ENCODE measurements at places on chromosomes 1 and 21.

- no peak for DNase-seq
Observed at GRCh38 chr1:40620586-40621210, 44.8 kb downstream of the RIMS3 start.

DNA sequence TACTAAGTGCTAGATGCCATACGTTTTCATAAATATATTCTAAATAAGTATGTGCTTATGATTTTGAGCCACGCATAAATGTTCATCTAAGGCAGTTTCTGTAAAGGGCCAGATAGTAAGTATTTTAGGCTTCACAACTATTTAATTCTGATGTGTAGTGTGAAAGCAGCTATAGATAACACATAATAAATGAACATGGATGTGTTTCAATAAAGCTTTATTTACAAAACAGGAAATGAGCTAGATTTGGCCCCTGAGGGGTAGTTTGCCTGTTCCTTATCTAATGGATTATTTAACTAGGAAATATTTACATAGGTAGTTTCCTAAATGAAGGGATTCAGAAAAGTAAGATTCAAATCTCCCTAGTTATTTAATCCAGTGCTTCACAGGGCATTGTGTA lies 557.6 kb upstream of the PKN2 start:
- no peak for DNase-seq

GRCh38 chr1:30466026-30466425 lies 257.4 kb downstream of the MATN1 start:
- no peak for DNase-seq

GRCh38 chr1:24925082-24925779 lies 4.8 kb downstream of the RUNX3 start:
- DNase-seq = peak; percentile 78

Data from activated CD8-positive, alpha-beta memory T cell treated with anti-CD3 and anti-CD28 coated beads for 4 hours (primary cell).